ENCODE measurements at places on chromosomes 7 and 10.

- DNase-seq: no peak
These were observed 65.6 kb downstream of the PTPRZ1 start for GRCh38 chr7:121938429-121938996.

GRCh38 chr10:70931168-70931815 is 42.9 kb upstream of the PCBD1 start:
- DNase-seq: no peak

DNA sequence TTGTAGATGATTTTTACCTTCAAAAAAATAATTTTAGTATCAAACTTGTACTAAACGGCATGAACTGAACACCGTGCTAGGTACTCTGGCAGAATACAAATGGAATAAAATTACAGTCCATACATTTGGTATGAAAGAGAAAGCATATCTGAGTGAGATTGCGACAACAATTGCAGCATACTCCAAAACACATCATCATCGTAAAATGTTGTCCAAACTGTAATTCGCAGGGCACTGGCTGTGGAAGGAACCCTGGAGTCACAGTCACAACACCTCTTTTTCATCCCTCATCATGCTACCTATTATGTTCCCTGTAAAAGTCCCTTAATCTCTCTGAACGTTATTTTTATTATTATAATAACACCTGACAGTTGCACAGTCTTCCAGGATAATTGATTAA is 13.5 kb downstream of the CREM start:
- no peak for DNase-seq

- DNase-seq: no peak
These were observed 253.9 kb downstream of the OTUD1 start for GRCh38 chr10:23692736-23693135.

GRCh38 chr7:41869091-41869490 is 166.2 kb upstream of the INHBA start:
- no peak for DNase-seq
